ENCODE measurements at places on chromosomes 3 and 15.

- no peak overlapping the region for H3K27ac ChIP-seq
- H3K4me3 ChIP-seq = no peak overlapping the region
- DNase-seq = no peak
- H3K4me1 ChIP-seq = no peaks in the 10 kb centered on the region
Observed at GRCh38 chr3:15405448-15406050, 21.8 kb downstream of the METTL6 start.

DNA sequence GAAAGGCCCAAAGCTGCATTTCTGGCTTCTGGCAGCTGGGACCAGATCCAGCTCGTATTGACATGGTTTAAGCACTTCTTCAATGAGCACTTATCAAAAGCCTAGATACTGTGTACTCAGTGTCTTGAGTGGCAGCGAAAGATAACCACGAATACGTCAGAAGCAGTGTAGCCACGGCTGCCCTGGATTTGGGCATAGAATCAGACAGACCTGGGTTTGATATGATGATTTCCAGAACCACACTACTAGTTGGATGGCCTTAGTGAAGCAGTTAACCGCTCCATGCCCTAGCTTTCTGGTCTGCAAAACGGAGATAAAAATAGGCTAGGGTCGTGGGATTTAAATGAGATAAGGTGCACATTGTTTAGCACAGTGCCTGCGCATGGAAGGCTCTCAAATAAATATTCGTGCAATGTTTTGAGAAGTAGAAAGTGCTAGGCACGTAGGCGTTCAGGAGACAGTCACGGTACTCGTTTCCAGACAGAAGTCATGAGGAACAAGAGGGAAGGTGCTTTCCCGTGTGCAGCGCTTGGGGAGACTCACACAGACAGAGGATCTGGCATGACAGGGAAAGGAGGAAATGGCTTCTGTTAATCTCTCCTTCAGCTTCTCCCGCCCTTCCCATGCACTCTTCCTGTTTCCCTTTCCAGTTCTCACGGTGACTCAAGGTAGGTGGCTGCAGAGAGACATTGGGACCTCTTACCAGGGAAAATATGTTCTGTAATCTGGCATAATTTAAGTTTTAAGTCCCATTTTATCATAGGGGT lies 70.3 kb downstream of the CCNL1 start:
- H3K27me3 ChIP-seq = no peaks in the 10 kb centered on the region
- no peak for DNase-seq
- H3K27ac ChIP-seq = peak overlapping the region; percentile 100
- H3K4me1 ChIP-seq = peaks cover 13% of the 10 kb centered on the region
- H3K4me3 ChIP-seq = peak overlapping the region; percentile 42

- no peaks in the 10 kb centered on the region for H3K36me3 ChIP-seq
- H3K4me3 ChIP-seq = no peak overlapping the region
- H3K4me1 ChIP-seq = peaks cover 3% of the 10 kb centered on the region
- no peak for DNase-seq
Observed at GRCh38 chr3:149519912-149520311, 45.4 kb downstream of the TM4SF4 start.

DNA sequence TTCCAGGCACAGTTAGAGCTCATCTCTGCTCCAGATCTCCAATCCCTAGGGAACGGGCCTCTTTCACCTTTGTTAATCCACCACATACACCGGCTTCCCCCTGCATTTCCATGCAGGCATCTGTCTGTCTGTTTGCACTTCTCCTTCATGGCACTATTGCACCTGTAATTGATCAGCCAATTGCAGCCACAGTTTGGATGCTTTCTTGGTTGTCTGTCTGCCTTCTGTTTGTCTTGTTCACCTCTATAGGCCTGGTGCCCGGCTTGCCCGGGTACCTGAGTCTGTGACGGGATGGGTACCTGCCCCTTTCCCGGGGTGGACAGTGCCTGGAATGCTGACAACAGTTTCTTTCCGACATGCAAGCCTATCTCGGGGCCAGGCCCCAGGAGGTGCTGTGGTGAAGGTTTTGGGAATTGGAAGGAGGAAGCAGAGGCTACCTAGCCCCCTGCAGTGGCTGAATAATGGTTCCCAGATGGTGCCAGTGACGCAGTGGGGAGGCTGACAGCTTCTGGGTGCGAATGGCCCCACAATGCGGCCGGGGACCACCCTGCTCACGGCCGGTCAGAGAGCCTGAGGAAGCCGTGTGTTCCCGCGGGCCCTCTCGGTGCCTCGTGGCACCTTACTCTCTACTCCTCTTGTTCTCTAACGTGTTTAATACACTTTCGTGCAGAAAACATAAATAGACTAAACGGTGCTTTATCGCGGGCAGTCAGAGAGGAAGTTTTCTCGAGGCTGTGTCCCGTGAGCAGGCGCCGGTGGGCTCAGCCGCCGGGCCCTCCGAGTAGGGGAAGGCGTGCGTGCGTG lies 31.3 kb upstream of the RAB6B start:
- peaks cover 20% of the 10 kb centered on the region for H3K4me1 ChIP-seq
- no peak overlapping the region for H3K27ac ChIP-seq
- H3K4me3 ChIP-seq = peak overlapping the region; percentile 42
- no peak for DNase-seq
- H3K27me3 ChIP-seq = no peaks in the 10 kb centered on the region
- no peaks in the 10 kb centered on the region for H3K36me3 ChIP-seq

- no peaks in the 10 kb centered on the region for H3K27me3 ChIP-seq
- H3K4me3 ChIP-seq = no peak overlapping the region
- DNase-seq = no peak
- no peaks in the 10 kb centered on the region for H3K36me3 ChIP-seq
Observed at GRCh38 chr15:54547491-54547890, 569.2 kb downstream of the UNC13C start.

DNA sequence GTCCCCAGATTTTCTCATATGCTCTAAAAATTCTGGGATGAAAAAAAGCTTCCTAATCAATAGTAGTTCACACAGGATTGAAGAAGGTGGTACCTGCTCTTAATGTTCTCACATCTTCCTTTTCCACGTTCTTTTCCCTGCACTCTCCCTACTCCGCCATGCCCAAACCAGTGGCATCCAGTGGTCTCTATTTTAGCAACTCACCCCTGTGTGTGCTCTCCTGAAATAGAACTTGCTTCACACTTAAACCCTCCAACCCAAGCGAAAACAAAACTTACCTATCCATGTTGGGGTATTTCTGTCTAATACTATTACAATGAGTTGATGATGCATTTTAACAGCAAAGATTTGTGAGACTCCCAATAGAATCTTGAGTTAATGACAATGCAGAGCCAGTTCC lies 148.8 kb downstream of the PLD1 start:
- H3K4me1 ChIP-seq = peaks cover 23% of the 10 kb centered on the region
- peaks cover 5% of the 10 kb centered on the region for H3K36me3 ChIP-seq
- DNase-seq = no peak

DNA sequence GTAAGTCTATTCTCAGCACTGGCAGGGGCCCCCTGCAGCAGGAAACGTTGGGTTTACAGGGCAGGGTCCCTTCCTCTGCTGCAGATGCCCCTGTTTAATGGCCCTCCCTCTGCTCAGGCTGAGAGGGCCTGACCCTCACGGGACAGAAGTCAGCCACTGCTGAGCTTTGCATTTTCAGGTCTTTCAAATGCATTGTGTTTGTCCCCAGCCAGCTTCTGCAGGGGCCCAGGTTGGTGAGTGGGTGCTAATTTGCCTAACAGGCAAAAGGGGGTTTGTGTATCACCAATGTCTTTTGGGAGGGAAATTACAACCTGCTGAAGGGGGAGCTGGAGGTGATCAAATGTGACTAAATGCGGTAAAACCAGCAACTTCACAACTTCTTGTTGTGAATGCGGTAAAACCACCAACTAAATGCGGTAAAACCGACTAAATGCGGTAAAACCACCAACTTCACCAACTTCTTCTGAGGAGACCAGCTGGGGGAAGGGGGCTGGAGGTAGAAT lies 44.8 kb upstream of the UBE2E1 start:
- no peak overlapping the region for H3K4me3 ChIP-seq
- peaks cover 16% of the 10 kb centered on the region for H3K4me1 ChIP-seq
- no peaks in the 10 kb centered on the region for H3K27me3 ChIP-seq
- no peak overlapping the region for H3K27ac ChIP-seq
- no peaks in the 10 kb centered on the region for H3K36me3 ChIP-seq

- H3K36me3 ChIP-seq = no peaks in the 10 kb centered on the region
- no peak for DNase-seq
- H3K4me1 ChIP-seq = no peaks in the 10 kb centered on the region
- H3K27ac ChIP-seq = no peak overlapping the region
Observed at GRCh38 chr3:154548341-154548740, 118.4 kb upstream of the GPR149 start.

DNA sequence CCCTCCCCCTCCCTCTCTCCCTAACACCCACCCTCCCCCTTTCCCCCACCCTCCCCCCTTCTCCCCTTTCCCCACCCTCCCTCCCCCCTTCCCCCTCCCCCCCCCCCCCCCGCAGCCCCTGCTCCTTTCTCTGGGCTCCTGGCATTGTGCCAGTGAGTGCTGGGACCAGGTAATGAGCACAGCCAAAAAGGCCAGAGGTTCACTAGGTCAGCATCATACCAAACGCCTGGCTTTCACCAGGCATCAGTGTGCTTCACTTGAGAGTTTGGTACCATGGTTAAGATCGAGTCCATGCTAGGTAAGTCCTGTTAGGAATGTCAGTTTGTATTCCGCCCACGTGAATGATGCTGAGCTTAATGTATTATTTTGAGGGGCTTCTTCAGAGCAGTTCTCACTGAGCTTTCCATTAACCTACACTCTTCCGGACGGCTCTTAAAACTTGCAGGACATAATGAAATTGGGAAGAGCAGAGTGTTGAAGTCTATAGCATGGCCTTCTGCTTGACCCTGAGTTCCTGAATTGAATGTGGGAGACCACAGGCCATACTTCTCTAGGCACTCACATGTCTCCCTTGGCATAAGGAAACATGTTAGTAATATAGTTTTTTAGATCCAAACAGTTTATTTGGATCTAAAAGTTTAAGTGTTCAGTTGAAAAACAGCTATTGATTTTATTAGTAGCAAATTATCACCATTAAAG lies 45.6 kb downstream of the SENP2 start:
- H3K4me3 ChIP-seq = no peak overlapping the region
- no peak for DNase-seq
- H3K36me3 ChIP-seq = no peaks in the 10 kb centered on the region
- H3K27ac ChIP-seq = no peak overlapping the region
- H3K4me1 ChIP-seq = peaks cover 27% of the 10 kb centered on the region
